ENCODE measurements at places on chromosomes 7 and 10. TPM values are rescaled to one million over a fixed set of nuclear protein-coding genes. Genes with fewer than 3 reads are reported as not detected.

GRCh38 chr10:131909014-131909808 is 8.4 kb downstream of the PPP2R2D start:
- no peak for DNase-seq

DNA sequence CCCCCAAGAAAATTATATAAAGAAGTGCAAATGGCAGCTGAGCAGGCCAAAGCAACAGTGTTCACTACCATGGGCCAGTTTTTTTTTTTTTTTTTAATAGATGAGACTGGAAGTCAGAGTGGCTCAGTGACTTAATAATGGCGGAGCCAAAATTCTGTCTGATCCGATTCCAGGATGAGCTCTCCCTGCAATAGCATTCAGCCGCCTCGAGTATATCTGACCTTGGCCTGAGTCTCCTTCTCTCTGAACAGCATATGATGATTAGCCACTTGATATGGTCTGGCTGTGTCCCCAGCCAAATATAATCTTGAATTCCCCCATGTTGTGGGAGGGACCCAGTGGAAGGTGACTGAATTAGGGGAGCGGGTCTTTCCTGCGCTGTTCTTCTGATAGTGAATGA is 76.7 kb upstream of the PRLHR start:
- DNase-seq, result no peak

GRCh38 chr7:132933072-132933458 is 148.8 kb downstream of the CHCHD3 start:
- DNase-seq, result no peak

The RTKN2 gene
- not detected for polyA plus RNA-seq

The MYH16 gene
- not detected for polyA plus RNA-seq

GRCh38 chr10:23364378-23364777 is 19.8 kb upstream of the C10orf67 start:
- no peak for DNase-seq

The SFXN2 gene
- polyA plus RNA-seq, result 5.9 TPM

The AQP1 gene
- polyA plus RNA-seq, result 220 TPM

DNA sequence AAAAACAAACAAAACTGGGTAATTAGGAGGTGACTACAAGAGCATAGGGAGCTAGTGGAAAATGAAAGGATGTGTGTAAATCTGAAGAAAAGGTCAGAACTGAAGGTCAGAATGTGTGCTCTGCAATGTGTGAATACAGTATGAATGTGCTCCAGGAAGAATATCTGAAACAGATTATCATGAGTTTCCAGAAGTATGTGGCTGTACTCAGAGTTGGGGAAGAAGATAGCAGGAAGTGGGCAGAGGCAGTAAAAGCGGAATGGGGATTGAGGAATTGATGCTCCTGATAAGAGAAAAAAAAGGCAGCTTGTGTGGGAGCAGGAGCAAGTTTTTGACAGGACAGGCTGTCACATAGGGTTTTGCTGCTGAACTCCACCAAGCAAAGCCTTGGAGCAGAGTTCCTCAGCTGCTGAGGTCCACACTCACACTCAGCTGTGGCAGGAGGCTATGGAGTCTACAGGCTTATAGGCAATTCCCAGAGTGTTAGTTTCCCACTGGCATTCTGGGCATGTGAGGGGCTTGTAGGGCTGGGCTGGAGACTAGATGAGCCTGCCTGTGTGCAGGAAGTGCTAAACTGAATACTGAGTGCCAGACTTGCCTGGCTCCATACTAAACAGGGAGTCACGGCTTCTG is 22.9 kb downstream of the H2AZ2 start:
- no peak for DNase-seq

The LIPJ gene
- polyA plus RNA-seq, result not detected

The GCK gene
- 5.7 TPM for polyA plus RNA-seq

DNA sequence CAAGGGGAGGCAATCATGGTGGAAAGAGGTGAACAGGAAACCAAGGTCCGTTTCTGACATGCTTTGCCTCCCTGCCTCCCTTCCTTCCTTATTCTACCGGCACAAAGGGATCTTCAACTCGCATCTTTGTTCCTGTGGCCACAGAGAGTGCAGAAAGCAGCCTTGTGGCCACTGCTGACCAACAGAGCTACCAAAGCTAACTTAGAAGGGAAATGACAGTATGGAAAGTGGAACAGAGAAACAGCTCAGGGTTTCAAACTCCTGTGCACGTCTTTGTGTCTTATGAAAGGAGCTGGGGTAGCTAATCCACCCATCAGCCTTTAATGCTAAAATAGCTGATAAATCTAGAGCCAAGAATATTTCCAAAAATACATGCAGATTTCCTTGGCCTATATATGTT is 588.0 kb downstream of the SORCS1 start:
- DNase-seq, result no peak

GRCh38 chr7:134174795-134175261 is 47.7 kb downstream of the LRGUK start:
- DNase-seq, result no peak

The FAM24B gene
- polyA plus RNA-seq, result 0.53 TPM

GRCh38 chr10:60480865-60481563 is 91.3 kb upstream of the ANK3 start:
- DNase-seq, result peak; percentile 18

GRCh38 chr10:130495116-130495862 is 359.1 kb downstream of the GLRX3 start:
- DNase-seq, result no peak

The SPDYE1 gene
- not detected for polyA plus RNA-seq

- no peak for DNase-seq
Measured at GRCh38 chr10:82683945-82684344, 809.0 kb downstream of the NRG3 start.

DNA sequence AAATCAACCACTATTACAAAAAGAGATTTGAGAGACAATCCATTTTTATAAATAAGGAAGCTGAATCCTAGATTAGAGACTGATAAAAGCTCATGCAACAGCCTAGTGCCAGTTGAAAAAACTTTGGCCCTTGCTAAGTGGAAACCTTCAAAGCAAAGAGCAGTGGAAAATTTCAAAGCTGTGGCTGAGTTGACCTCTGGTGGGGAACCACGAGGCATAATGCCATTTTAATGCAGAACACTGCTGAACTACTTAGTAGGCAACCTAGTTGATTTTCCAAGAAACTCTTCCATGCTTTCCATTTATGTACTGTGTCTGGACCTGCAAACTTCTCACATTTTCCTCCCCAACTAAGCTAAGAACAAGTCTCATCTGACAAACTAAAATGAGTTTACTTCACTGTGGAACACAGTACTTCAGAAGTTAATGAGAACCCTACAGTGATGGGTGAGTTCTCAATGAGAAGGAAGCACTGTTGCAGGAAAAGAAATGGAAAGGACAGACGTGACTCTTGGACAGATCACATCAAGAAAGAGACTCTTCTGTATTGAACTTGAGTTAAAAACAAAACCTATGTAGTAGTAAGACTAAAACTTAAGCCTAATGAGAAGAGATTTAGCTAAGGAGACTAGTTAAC is 19.5 kb downstream of the FZD9 start:
- DNase-seq, result no peak

GRCh38 chr10:104028146-104028545 is 57.5 kb downstream of the COL17A1 start:
- DNase-seq, result no peak

DNA sequence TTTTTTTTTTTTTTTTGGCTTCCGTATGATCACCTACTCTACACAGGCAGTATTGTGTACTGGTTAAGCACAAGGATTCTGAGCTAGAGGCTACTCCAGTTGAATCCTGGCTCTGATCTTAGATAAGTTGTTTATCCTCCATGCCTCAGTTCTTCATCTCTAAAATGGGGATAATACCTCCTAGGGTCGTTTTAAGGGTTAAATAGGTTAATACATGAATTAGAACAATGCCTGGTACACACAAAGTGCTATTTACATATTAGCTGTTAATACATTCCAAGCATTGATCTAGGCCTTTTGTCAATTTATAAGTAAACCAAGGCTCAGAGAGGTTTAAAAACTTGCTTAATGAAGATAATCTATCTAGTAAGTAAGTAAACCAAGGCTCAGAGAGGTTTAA is 59.0 kb downstream of the ST7 start:
- no peak for DNase-seq

The LIPK gene
- polyA plus RNA-seq, result not detected

- no peak for DNase-seq
Measured at GRCh38 chr7:45306752-45307305, 149.2 kb downstream of the RAMP3 start.

GRCh38 chr10:6580279-6581029 is 378 bp upstream of the PRKCQ start:
- DNase-seq, result peak; percentile 90

The KEL gene
- 0.17 TPM for polyA plus RNA-seq

DNA sequence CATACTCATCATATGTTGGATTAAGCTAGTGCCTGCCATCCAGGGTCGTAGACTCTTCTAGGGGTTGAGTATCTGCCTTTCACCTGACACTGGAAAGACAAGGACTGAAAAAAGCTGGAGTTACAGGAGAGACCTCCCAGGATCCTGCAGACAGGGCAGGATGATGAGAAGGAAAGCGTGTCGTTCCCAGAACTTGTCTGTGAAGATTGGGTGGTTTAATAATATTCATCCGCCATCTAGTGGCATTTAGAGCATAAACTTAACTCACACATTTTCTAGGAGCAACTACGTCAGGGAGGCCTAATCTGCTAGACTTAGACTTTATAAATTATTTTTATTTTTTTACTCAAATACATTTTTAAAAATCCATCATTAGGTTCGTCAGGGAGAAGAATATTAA is 59.6 kb downstream of the ADRB1 start:
- DNase-seq, result no peak

DNA sequence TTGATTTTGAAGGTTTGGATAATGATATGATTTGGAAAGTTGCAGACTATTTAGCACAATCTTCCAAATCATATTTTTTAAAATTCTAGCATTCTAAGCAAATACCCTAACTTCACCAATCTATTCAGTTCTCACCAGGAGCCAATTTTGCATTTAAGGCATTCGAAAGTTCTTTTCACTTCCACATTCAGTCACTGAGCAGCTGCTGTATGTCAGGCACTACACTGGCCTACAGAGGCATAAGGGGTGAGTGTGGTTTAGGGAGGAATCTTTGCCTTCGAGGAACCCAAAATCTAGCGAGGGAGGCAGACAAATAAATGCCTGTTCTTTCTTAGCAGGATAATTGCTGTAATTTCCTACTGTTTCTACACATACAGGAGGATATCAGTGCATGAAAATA is 10.7 kb upstream of the UCN3 start:
- no peak for DNase-seq

GRCh38 chr7:41058986-41059741 is 643.7 kb downstream of the INHBA start:
- DNase-seq, result no peak

GRCh38 chr10:105188737-105189462 is 547.8 kb downstream of the SORCS3 start:
- no peak for DNase-seq

DNA sequence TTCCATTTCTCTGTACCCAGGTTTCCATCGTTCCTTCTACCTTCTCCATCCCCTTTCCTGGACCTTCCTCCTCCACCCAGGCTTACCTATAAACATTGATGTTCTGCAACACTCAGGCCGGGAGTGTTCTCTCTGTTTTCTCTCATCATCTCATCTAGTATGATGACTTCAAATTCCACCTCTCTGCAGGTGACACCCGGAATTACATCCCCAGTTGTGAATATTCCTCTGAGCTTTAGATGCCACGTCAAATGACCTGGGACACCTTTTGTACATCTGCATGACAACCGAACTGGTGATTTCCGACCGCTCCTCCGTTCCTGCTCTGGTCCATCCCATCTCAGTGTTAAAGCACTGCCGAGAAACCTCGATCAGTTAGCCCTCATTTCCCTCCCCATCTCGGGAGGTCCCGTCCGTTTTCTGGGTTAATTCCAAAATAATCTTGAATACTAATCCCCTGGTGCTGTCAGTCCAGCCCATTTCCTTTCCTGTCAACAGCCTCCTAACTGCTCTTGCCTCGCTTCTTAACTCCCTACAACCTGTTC is 76.7 kb upstream of the SAMD8 start:
- DNase-seq, result no peak

GRCh38 chr10:99661377-99661763 is 2.1 kb downstream of the ENTPD7 start:
- no peak for DNase-seq

The CREB5 gene
- 15.2 TPM for polyA plus RNA-seq
